Pulmonary artery endothelial cell (primary cell): ENCODE measurements at places on chromosomes 11 and 22. TPM values are rescaled to one million over a fixed set of nuclear protein-coding genes. Genes with fewer than 3 reads are reported as not detected.
A peak's percentile ranks its signal among the peaks of the same experiment; 100 is the strongest.

DNA sequence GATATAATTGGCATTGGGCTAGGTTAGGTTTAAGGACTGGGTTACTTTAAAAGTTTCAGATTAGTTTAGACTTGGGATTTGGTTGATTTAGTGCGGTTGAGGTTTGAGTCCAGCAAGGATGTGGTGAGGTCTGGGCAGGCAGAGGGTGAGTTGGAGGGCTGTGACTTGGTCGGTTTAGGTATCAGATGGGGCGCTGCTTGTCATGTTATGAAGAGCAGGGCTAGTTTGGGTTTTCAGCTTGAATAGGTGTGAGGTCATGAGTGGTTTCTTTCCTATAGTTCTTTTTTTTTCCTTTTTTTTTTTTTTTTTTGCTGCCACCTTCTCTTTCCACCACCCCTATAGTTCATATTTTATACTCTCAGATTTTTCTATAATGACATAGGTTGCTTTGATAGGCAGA lies 4.8 kb downstream of the CLCF1 start:
- DNase-seq = no peak

The PHLDB1 gene
- total RNA-seq = 67.0 and 79.3 TPM in 2 replicates

- DNase-seq = no peak
Observed at GRCh38 chr11:119155733-119156492, 7.1 kb downstream of the ABCG4 start.

DNA sequence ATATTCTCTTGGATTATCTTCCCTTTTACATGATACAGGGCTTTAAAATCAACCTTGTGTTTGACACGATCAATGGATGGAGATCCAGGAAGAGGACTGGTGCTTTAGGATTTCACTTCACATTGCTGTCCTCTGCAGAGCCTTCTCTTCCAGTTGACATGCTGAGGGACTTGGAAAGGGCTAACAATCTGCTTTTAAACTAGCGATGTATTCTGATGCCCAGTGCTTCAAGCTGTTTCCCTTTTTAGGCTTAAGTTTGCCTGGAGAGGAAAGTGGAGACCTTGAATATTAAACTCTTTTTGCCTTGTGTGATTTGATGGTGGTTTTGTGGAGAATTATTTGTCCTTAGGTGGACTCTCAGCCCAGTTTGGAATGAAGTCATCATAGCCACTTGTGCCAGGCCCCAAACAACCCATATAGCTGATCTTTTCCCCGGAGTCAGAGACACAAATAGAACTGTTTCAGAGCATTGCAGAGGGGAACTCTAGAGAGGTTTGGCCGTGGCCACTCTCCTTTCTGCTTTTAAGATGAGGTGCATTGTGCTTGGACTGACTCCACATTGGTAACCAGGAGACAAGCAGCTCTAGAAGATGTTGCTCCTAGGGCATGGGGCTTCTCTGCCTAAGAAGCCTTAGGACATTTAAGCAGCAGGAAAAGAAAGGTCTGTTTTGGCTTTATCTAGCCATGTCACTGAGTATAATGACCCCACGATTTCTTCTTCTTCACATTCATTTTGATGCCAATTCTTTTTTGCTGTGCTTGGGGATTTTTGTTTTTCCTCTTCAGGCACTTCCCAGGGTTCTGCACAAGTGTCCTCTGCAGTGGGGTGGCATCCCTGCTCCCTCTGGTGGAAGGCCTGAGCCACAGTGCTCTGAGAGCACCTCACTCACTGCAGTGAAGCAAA lies 152.8 kb downstream of the NCAM1 start:
- no peak for DNase-seq

The VEGFB gene
- 18.4 and 18.7 TPM in 2 replicates for total RNA-seq

DNA sequence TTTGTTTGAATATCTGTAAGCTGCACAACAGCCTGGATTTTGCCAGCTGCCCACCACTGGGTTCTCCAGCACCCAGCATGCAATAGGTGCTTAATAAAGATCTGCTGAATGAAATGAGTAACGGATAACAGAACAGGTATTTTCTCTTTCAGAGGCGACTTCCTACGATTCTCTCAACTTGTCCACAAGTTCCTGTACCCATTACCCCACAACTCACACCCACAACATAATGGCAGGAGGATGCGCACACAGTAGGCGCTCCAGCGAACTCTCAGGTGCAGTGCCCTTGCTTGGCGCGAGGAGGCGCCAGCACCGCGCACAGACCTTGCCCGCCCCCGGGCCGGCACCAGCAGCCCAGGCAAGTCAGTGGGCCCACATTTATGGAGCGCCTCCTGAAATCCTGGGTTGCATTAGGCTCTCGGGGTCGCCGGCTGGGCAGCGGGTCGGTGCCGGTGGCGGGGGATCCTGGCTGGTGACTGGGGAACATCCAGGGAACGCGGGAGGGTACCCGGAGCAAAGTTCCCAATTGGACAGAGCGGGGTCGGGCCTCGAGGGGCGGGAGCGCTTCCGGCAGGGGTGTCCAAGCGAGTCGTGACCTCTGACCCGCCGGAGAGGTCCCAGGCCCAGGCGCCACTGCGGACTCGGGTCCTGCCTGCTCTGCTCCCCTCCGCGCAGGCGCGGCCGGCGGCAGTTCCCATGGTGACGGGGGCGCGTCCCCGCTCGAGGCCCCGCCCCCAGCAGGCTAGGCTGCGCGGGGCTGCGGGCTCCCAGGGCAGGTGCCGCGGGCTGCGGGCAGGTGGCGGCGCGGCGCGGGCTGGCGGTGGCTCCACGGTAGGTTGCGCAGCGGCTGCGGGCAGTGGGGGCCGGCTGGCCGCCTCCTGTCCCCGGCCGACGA lies at the start of gene KIAA1671:
Gene KIAA1671, plus strand, starts transcription at position 775 of the 895 bp plus-strand sequence. CDS start 75,284 bp downstream, outside the sequence.
- peak; percentile 30 for DNase-seq
